SJSA1 (cell line): ENCODE measurements at places on chromosomes 4 and X. TPM values are rescaled to one million over a fixed set of nuclear protein-coding genes. Genes with fewer than 3 reads are reported as not detected.

DNA sequence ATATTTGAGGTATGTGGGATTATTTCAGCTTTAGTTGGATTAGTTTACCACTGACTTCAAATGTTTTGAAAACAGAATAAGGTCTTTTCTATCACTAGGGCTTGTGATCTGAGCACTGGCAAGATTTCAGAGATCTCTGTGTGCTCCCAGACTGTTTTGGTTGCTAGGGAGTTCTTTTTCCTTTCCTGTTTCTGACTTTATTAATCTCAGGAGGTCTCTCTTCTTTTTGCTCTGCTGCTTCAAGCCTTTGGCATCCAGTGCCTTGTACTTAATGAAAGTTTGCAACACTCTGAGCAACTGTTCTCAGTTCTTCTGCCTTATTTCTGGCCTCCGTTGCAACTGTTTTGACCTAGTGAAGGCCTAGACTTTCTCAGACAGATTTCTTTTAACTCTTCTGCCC, 32.1 kb upstream of the PAQR3 start:
- DNase-seq, result no peak
- no peak overlapping the region for H3K4me3 ChIP-seq
- no peaks in the 10 kb centered on the region; the same call in 1 of the 2 replicates for H3K27me3 ChIP-seq
- no peak overlapping the region for H3K27ac ChIP-seq
- H3K4me1 ChIP-seq, result no peaks in the 10 kb centered on the region

The FNIP2 gene
- total RNA-seq, result 14.6 and 29.6 TPM in 2 replicates

GRCh38 chr4:153629776-153630175, 54.3 kb upstream of the TLR2 start:
- no peak overlapping the region for H3K4me3 ChIP-seq
- H3K4me1 ChIP-seq, result no peaks in the 10 kb centered on the region
- DNase-seq, result no peak
- no peaks in the 10 kb centered on the region for H3K27me3 ChIP-seq
- no peak overlapping the region for H3K27ac ChIP-seq

DNA sequence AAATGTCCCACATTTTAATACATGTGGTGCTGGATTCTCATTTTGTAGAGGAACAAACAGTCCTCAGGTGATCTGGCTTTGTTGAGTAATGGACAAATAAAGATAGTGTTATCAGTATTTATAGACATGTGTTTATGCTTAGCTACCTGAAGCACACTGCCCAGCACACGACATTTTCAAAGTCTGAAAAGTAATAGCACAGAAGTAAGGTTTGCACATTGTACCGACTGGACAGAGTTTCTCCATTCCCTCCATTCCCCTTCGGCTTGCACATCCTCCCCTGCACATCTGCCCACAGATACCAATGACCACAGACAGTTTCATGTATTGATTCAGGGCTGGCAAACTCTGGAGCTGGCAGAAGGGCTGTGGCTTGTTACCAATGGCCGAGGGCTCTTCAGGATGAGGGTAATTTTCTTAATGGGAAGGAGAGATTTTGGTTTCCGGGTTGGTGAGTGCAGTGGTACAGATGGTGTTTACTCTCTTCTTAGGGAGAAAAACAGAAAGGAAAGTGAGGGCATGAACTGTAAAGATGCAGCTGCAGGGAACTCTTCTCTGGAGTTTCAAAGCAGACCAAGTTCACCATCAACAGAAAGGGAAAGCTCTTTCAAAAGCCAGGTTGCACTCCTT, 2.3 kb downstream of the GRPR start:
- no peak overlapping the region for H3K27ac ChIP-seq
- H3K4me1 ChIP-seq, result peaks cover 8% of the 10 kb centered on the region
- H3K36me3 ChIP-seq, result no peaks in the 10 kb centered on the region
- H3K4me3 ChIP-seq, result no peak overlapping the region
- DNase-seq, result no peak

DNA sequence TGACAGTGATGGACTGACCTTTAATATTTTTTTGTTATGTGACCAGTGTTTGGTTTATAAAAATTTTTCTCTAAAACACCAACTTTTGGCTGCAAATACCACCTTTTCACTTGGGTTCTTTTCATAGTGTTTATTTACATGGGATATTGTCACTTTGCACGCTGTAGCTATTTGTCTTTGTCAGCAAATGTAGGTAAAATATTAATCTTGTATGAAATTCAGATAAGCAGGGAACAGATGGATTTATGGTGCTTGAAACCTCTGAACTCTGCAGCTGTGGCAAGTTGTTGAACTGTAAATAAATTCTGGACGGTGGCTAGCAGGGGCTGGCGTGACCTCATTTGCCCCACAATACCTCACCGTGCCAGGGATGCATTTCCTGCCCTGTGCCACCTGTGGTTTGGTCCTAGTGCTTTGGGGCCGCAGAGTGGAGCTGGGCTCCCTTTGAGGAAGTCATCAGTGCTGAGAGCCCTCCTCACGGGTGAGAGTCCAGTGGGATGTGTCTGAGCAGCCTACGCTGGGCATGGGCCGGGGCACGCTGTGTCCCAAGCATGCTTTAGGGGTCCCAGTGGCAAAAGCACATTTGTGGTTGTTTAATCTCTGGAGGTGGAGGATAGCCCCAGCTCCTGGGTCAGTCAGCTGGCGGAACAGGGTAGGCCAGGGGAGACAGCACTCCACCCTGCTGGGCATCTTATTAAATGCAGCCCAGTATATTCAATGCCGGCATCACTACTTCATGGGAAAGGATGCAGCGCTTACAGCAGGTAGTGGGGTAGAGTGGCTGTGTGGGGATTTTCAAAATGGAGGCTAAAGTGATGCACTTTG, 108.6 kb downstream of the TBL1X start:
- DNase-seq, result no peak
- H3K36me3 ChIP-seq, result no peaks in the 10 kb centered on the region
- no peak overlapping the region for H3K27ac ChIP-seq
- no peak overlapping the region for H3K4me3 ChIP-seq

DNA sequence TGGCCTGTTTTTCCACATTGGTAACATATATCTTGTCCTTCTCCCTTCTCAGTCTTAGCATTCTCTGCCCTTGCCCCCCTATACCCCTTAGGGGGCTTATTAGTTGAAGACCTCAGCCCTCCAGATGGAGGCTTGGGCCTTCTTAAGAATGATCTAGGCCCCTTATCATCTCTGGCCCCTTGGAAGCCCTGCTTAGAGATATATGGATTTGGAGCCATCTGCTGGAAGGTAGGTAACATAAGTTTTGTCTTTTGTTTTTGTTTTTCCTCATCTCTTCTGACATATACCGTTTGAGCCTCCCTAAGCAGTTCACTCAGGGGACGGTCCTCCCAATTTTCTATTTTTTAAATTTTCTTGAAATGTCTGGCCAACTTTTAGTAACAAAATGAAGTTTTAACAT, 48.3 kb upstream of the NAP1L2 start:
- DNase-seq, result no peak
- H3K36me3 ChIP-seq, result no peaks in the 10 kb centered on the region
- H3K27me3 ChIP-seq, result no peaks in the 10 kb centered on the region
- H3K27ac ChIP-seq, result no peak overlapping the region
- H3K4me1 ChIP-seq, result no peaks in the 10 kb centered on the region
- H3K4me3 ChIP-seq, result no peak overlapping the region

DNA sequence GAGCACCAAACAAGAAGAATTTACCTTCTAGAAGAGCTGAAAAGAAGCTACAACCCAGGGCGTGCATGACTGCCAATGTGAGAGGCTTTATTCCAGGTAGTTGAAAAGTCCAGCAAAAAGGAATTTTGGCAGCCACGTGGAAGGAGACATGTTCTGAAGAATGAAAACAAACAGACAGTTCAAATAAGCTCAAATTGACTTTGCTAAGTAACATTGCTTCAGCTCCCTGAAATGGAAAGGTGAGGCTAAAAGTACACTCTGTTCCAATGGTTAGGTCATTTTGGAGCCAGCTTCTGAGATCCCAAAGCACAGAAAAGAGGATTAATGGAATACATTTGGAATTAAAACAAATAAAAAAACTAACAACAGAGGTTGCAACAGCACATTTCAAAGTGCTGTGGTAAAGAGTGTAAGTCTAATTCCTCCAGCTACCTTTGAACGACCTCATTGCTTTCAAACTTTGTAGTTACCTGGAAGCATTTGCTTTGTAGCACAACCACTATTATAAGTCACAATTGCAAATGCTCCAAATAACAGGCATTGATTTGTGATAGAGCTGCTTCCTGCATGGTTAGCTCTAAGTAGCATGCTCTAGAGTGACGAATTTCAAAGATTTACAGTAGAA, 405.3 kb upstream of the EDA2R start:
- H3K27ac ChIP-seq, result no peak overlapping the region
- H3K4me1 ChIP-seq, result no peaks in the 10 kb centered on the region
- no peak overlapping the region for H3K4me3 ChIP-seq
- DNase-seq, result no peak
- no peaks in the 10 kb centered on the region for H3K27me3 ChIP-seq

The SCML1 gene
- total RNA-seq, result 20.7 and 30.5 TPM in 2 replicates

GRCh38 chrX:15676886-15677285, 12.3 kb upstream of the CLTRN start:
- no peak for DNase-seq
- H3K4me3 ChIP-seq, result no peak overlapping the region
- no peaks in the 10 kb centered on the region; the same call in 1 of the 2 replicates for H3K4me1 ChIP-seq
- H3K27ac ChIP-seq, result no peak overlapping the region

DNA sequence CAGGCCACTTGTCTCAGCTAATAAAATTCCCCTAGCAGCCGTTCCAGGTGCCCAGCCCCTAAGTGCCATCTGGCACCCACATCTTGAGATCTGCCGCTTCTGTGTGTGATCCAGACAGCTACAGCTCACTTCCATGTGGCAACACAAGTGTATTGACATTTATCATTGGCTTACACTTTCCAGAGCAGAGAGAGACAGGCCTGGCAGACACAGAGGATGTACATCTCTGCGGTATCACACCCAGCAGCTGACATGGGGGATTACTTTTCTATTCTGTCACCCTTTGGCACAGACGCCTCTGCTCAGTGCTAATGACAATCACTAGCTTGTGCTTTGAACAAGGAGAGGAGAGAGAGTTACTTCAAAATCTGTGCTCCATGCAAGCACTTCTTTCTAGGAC, 195.9 kb downstream of the KDR start:
- no peaks in the 10 kb centered on the region for H3K36me3 ChIP-seq
- H3K4me1 ChIP-seq, result no peaks in the 10 kb centered on the region
- no peak overlapping the region for H3K27ac ChIP-seq

DNA sequence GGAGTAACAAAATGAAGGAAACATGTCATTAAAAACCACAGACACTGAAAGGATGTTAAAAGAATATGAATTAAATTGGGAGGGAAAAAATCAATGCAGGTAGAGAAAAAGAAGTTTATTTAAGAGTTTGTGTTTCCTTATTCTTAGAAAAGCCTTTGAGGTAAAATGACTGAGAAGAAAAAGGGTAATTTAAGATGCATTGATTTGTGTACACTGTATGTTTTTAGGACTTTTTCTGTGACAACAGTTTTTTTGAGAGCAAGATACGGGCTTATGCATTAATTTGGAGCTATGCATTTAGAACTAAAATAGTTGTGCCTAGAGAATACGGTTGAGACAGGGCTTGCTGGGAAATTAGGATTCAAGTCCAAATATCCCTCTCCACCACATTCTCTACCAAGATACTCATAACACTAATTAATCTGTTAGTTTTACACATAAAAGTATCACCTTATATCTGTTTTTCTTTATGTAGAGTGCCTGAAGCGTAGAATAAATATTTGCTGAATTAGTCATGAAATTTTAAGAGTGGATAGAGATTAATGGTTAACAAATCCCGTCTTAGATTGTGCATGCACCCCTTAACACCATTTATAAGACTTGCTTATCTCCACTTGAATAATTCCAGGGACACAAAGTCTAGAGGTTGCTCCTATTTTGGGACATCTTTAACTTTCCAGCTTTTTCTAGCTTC, 232.5 kb downstream of the PCDH7 start:
- H3K27ac ChIP-seq, result no peak overlapping the region
- H3K27me3 ChIP-seq, result no peaks in the 10 kb centered on the region
- no peak overlapping the region for H3K4me3 ChIP-seq
- H3K36me3 ChIP-seq, result no peaks in the 10 kb centered on the region
- H3K4me1 ChIP-seq, result no peaks in the 10 kb centered on the region
- no peak for DNase-seq

DNA sequence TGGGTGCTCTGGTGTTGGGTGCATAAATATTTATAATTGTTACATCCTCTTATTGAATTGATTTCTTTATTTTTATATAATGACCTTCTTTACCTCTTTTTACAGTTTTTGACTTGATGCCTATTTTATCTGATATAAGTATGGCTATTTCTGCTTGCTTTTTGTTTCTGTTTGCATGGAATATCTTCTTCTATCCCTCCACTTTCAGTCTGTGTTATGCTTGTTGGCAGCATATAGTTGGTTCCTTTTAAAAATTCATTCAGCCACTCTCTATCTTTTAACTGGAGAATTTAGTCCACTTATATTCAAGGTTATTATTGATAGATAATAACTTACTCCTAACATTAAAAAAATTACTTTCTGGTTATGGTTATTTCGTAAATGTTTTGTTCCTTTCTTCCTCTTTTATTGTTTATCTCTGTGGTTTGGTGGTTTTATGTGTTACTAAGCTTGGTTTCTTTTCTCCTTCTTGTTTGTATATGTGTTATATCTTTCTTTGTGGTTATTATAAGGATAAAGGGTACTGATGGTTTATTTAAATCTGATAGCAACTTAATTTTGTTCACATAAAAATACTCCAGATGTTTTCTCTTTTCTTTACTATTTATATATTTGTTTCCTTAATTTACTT, 69.5 kb downstream of the IL15 start:
- no peak for DNase-seq
- H3K4me1 ChIP-seq, result no peaks in the 10 kb centered on the region
- H3K36me3 ChIP-seq, result no peaks in the 10 kb centered on the region
- H3K27me3 ChIP-seq, result no peaks in the 10 kb centered on the region
- no peak overlapping the region for H3K4me3 ChIP-seq

DNA sequence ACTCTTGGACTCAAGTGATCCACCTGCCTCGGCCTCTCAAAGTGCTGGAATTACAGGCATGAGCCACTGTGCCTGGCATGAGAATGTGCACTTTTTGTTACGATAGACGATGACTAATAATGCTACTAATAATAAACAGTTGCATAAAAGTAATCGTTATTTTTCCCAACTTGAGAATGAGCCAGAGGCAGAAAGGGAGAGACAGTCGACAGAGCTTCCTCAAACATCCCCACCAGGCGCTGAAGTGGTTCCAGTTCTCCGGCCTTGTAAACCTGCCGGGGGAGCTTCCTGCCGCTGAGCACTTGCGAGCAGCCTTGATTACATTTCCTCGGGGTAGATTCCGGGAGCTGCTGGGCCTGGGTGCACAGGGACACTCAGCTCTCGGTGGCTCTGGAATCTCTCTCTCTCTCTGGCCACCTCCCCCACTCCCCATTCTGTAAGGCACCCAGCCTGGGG, 8.9 kb upstream of the HTRA3 start:
- no peaks in the 10 kb centered on the region for H3K36me3 ChIP-seq
- H3K4me3 ChIP-seq, result no peak overlapping the region
- no peaks in the 10 kb centered on the region for H3K27me3 ChIP-seq
- no peak for DNase-seq
- peaks cover 8% of the 10 kb centered on the region for H3K4me1 ChIP-seq
- H3K27ac ChIP-seq, result no peak overlapping the region
